ENCODE measurements at places on chromosomes 1 and 21.
A peak's percentile ranks its signal among the peaks of the same experiment; 100 is the strongest.

- no peak for DNase-seq
Measured at GRCh38 chr1:183778045-183778444, 26.9 kb upstream of the RGL1 start.

DNA sequence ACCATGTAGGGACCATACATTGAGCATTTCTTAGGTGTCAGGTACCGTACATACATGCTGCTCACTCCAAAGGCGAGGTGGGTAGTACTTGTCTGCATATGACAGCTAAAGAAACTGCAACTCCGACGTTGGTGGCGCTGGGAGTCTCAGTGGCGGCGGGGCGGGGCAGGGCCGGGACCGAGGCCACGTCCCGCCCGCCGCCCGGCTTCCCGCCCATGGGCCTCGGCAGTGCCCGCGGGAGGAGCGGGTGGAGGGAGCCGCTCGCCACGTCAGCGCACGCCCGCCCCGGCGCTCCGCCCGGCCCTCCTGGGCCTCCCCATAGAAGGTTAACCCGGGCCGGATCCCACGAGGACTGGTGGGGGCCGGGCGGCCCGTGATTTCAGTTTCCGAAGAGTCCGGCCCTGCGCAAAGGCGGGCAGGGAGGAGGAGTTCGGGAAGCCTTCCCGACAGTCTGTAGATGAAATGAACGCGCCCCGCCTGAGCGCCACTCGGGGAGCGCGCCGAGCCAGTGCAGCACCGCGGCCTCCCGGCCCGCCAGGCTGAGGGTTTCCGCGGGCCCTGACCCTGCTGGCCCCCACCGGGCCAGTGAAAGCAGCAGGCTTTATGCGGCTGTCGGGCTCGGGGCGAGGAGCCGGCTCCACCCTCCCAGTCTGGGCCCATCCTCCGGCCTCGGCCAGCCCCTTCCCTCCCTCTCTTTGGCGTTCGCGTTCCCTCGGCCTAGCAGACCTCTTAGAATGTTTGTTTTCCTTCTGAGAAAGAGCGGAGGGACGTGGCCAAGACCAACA is 119.9 kb upstream of the JUN start:
- DNase-seq, result peak; percentile 60

DNA sequence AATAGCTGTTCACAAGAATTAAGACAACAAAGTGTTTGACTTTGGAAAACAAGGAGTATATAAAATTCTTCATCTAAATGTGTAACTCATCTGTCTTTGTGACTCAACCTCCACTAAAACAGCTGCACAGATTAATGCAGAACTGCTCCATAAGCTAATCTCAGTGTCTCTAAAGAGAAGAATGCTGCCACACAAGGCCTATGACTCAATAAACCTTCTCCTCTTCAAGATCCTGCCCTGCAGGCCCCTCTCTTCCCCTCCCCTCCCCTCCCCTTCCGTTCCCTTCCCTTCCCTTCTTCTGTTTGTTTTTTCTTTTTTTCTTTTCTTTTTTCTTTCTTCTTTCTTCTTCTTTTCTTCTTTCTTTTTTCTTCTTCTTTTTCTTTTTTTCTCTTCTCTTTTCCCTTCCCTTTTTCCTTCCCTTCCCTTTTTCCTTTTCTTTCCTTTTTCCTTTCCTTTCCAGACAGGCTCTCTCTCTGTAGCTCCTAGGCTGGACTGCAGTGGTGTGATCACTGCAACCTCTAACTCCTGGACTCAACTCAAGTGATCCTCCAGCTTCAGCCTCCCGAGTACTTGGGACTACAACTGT is 1052.8 kb downstream of the BRINP3 start:
- no peak for DNase-seq

DNA sequence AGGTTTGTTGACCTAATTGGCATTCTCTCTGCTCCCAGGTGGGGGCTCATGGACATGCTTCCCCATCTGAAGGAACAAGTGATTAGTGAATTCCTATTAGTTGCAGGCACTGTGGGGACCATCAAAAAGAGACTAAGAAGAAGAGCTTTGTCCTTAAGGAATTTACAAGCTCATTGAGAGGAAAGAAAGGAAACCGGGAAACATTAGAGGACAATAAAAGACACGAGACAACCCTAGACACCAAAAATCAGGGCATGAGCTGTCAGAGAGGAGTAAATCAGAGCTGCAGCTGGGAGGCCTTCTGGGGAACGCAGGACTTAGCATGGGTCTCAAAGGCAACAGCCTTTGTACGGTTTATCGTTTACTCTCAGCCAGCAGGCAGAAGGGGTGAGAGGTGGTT is 45.1 kb downstream of the BACE2 start:
- no peak for DNase-seq

- no peak for DNase-seq
Measured at GRCh38 chr1:157624471-157624870, 26.6 kb upstream of the FCRL4 start.

DNA sequence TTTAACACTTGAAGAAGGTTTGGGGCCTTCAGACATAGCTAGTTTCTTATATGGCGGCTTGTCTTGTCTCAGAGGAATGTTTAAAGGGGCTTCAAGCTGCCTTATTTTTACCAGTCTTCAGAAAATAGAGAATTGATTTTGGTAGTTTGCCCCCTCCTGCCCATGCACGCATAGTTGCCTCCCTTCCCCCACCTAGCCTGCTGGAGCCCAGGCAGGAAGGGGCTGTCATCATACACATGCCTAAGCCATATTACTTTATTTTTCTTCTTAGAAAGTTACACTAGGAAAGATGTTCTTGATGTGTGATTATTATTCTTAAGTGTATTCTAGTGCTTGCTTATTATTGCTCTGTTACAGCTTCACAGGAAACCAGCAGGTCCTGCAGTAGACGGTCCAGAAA is 18.3 kb downstream of the PBX1 start:
- no peak for DNase-seq

DNA sequence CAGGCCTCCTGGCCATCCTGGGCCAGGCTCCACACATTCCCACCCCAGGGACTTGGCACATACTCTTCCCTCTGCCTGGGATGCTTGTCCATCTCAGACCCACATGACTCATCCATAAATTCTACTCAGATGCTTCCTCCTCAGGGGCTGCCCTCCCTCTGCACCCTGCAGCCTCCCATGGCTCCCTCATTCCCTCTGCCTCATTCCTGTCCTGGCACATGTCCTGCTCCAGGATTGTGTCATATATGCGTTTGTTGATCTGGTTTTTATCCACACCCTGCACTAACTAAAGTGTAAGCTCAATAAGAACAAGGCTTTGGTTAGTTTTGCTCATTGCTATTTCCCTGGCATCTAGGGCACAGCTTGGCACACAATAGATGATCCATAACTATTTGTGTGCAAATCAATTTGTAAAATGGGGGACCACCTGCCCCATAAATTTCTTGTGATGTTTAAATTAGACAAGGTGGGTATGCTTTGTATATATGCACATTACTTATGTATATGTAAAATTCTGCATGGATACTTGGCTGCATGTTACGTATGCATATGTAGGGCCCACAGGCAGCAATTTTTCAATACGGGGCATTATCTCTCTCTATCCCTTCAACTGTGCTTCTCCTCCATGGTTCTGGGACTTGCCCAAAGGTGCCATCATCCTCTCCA is 191.4 kb downstream of the PTPRU start:
- DNase-seq, result no peak

DNA sequence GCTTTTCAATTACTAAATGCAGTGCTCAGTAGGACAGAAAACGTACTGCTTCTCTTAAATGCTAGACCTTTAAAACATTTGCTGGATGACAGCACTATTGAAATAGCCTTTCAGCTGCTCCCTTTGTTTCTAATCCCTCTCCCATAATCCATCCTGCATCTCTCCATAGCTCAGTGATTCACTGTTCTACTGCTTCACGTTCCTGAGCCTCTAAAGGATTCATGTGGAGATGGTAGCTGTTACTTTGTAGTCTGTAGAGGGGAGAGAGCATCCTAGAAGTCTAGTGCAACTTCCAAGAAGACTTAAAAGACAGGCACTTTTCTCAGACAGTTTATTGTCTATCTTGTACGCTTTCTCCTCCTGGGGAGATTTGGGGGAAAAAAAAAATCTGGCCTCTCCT is 51.4 kb downstream of the LRRC8B start:
- DNase-seq, result no peak

GRCh38 chr1:8540261-8540941 is 222.5 kb downstream of the SLC45A1 start:
- no peak for DNase-seq

GRCh38 chr1:156108664-156109241 is 5.8 kb upstream of the LMNA start:
- no peak for DNase-seq

DNA sequence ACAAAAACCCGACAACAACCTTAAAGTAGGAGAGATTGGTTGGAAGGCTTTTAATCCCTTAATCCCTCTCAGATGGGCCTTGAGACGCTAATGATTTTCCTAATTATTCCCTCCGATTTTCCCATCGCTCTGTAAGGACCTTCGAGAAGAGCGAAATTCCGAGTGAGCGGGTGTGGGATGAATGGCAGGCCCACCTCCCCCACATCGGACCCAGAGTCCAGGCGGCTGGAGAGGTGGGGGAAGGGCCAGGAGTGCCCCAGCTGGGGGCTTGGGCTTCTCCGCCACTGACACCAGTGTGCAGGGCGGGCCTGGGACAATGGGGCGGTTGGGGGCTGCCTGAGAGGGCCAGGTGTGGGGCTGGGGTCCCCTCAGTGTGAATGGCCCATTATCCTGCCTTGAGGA is 23.4 kb downstream of the RHBG start:
- DNase-seq, result no peak

- DNase-seq, result no peak
Measured at GRCh38 chr1:205582046-205582445, 49.8 kb downstream of the ELK4 start.

DNA sequence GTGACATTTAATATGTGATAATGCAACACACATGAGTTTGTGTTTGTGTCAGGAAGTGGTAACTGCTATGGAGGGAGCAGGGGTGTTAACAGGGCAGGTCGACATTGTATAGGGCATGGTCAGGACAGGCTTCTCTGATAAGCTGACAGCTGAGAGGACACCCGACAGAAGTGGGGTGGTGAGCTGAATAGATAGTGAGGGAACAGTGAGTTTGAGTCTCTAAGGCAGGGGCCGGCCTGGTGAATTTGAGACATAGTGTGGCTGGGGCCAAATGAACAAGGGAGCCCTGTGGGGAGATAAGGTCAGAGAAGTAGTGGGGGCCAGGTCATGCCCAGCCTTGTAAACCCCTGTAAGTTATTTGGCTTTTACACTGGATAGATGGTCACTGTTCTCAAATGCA is 217.4 kb upstream of the KIAA0040 start:
- no peak for DNase-seq

DNA sequence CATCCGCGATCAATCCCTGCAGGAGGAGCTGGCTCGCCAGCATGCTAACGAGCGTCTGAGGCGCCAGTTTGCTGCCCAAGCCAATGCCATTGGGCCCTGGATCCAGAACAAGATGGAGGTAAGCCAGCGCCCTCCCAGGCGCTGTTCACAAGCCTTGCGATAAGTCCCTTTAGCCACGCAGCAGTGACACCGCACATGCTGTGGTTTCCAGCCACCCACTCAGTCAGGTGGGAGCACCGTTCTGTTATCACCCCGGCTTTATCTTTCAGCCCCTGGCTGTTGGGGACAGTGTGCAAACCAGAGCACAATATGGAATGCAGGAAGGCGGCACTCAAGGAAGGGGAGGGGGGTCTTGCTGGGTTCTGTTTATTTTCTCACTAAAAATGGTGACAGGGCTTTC is 41.1 kb upstream of the MTR start:
- no peak for DNase-seq

DNA sequence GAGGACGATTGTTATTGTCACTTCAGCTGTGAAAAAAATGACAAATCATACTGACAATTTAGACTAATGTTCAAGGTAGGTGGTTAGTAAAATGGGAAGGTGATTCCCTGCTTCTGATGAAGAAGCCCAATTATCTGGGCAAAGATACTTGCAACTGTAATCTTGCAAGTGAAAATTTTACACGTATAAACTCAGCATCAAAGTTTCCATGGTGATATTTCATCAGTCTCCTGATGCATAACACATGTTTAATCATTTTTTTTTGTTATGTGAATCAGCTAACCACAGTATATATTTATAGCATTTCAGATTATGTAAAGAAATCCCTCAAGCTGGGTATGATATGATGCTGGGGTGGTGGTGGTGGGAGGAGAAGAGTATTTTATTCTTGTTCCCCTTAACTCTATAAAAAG is 16.4 kb upstream of the KCNK1 start:
- DNase-seq, result no peak

GRCh38 chr1:156081180-156081916 is 917 bp downstream of the MEX3A start:
- no peak for DNase-seq

GRCh38 chr21:27646691-27647090 is 679.8 kb upstream of the ADAMTS5 start:
- DNase-seq, result no peak

- DNase-seq, result no peak
Measured at GRCh38 chr1:181219938-181220337, 131.4 kb downstream of the IER5 start.

GRCh38 chr1:28895896-28896608 is 18.3 kb upstream of the EPB41 start:
- no peak for DNase-seq

DNA sequence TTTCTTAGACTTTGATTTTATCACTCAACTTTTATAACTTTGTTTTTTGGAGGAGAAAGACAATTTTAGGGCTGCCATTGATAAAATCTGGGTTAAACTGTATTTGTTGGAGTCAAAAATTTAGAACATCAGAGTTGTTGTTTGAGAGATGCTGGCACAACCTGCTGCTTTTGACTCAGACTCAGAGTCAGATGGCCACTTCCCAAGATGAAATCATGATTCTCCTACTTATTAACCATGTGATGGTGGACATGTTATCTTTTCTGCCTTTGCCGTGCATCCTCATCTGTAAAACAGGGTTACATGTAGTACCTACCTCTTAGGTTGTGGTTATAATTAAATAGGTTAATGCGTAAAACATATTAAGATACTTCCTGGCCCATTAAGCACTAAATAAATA is 71.2 kb downstream of the PLA2G4A start:
- DNase-seq, result no peak

DNA sequence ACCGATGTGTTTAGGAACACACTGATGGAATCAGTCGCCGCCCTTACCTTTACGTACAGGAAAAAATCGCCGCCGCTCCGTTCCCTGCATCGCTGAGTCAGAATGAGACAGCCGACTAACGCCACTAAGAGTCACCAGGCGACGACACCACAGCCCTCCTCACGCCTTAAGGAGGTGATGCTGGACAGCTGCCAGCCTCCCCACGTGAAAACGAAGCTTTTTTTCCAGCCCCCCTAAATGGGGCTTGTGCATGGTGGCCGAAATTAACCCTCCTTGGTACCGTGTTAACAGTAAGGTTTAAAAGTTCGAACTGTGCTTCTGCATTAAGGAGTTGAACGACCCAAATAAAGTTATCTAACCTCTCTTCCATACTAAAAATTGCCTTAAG is 511 bp downstream of the DNTTIP2 start:
- DNase-seq, result peak; percentile 50

DNA sequence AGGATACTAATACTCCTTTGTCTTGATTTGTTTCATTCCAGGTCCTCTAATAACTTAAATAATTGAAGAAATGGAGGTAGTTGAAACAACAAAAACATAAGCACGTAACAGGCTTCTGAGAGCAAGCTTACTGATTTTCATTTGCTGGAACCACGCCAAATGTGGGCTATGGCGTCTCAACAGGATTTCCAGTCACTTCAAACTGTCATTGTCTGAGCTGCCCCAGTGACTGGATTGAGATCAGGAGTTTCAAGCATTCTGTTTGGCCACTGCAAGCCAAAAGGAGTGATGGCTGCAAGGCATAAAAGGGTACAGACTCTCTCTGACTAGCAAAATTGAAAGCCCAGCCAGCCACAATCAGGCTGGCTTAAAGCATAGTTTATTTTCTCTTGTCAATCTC is 289.9 kb downstream of the DPYD start:
- DNase-seq, result no peak
